NCI-H1092 (cell line): ENCODE measurements at places on chromosomes 5 and 9.

- no peak for DNase-seq
Observed at GRCh38 chr9:128392302-128393144, 21.3 kb downstream of the URM1 start.

DNA sequence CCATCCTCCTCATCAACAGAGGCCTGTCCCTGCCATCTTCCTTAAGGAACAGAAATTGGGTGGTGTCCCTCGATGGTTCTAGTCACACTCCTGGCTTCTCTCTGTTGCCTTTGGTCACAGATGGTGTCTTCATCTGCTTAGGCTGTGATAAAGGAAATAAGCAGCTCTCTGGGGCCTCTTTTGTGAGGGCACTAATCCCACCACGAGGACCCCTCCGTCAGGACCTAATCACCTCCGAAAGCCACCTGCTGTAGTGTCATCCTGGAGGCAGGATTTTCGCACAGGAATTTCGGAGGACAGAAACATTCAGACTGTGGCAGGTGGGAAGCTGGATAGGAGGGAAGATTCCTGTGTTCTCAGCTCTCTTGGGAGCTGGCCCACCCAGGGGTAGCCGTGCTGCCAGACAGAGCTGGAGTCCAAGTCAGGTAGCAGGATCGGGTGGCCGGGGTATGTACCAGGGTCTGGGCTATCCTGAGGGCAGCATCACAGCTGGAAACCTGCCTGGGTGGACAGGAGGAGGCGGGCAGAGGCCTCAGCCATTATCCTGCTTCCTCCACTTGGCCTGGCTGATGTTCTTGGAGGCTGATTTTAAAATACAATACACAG is 59.5 kb downstream of the ANKRD33B start:
- no peak for DNase-seq

DNA sequence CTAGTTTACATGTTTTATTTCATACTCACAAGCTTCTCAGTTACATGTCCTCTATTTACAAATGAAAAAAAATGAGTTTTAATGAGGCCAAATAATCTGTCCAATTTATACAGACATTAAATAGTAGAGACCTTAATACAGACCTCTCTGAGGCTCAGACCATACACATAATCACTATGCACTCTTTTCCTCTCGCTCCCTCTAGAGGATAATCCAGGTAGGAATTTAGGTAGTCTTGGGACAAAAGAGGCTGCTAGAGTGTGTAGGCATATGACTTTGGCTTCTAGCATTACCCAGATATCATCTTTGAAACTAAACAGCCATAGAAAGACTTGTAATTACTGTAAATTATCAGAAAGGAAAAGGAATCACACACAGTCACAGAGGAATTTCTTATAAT is 444.7 kb downstream of the HINT1 start:
- DNase-seq = no peak

DNA sequence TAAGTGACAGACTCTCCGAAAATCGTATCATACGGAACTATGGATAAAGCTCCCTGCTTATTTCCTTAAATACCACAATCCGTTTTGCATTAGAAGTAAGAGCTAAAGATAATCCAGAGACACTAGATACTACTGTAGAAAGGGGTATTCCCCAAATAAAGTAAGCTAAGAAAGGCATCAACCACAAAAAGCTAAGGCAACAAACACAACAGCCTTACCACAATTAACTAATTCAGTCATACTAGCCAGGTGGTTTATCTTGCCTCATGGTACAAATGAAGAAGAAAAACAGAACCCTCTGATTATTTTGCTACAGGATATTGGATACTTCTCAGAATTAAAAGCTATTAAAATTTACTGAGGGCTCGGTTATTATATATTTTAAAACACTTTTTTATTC is 14.1 kb downstream of the ERP44 start:
- DNase-seq = no peak

GRCh38 chr5:147037515-147038205 is 159.1 kb upstream of the PPP2R2B start:
- no peak for DNase-seq

- DNase-seq = no peak
Observed at GRCh38 chr5:138466125-138466899, 1.0 kb downstream of the EGR1 start.

DNA sequence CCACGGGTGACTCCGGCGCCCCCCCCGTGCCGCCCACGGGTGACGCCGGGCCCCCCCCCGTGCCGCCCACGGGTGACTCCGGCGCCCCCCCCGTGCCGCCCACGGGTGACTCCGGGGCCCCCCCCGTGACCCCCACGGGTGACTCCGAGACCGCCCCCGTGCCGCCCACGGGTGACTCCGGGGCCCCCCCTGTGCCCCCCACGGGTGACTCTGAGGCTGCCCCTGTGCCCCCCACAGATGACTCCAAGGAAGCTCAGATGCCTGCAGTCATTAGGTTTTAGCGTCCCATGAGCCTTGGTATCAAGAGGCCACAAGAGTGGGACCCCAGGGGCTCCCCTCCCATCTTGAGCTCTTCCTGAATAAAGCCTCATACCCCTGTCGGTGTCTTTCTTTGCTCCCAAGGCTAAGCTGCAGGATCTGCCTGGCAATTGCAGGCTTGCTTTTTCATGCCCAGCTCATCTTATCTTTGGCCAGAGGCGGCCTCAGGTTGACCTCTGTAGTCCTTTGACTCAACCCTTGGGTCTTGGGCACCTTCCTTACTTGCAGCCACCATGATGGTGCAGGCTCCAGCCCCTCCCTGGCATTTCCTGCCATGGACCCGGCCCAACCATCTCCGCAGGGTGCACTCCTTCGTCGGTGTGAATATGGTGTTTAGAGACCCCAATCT is 9.8 kb downstream of the CEL start:
- no peak for DNase-seq

DNA sequence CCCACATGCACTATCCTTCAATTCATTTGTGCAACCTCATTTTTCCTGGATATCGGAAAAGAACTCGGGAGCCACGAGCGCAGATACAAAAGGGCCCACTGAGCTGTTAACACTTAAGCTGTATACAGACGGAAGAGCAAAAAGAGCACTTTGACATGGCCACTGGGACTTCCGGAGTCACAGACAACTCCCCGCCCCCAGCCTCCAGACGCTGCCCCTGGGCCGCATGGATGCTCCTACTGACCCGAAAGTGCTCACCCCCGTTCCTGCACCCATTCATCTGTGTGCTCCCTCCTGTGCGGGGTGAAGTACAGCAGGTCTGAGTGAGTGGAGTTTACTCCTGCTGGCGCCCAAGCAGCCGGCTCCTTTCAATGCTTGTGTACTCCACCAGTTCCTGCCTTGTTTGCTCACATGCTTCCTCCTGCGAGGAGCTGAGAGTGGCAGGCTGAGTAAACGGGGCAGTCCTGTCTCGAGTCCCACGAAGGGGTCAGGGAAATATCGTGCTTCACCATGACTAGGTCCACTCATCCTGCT is 901.0 kb upstream of the CTNND2 start:
- DNase-seq = no peak

- DNase-seq = no peak
Observed at GRCh38 chr5:148735301-148735835, 81.0 kb upstream of the HTR4 start.

GRCh38 chr5:17289681-17290539 is 72.5 kb downstream of the BASP1 start:
- no peak for DNase-seq

GRCh38 chr9:33787839-33788238 is 7.5 kb upstream of the PRSS3 start:
- no peak for DNase-seq

GRCh38 chr5:79771387-79771786 is 81.8 kb downstream of the CMYA5 start:
- no peak for DNase-seq

- DNase-seq = no peak
Observed at GRCh38 chr9:27564670-27565069, 8.6 kb downstream of the C9orf72 start.

DNA sequence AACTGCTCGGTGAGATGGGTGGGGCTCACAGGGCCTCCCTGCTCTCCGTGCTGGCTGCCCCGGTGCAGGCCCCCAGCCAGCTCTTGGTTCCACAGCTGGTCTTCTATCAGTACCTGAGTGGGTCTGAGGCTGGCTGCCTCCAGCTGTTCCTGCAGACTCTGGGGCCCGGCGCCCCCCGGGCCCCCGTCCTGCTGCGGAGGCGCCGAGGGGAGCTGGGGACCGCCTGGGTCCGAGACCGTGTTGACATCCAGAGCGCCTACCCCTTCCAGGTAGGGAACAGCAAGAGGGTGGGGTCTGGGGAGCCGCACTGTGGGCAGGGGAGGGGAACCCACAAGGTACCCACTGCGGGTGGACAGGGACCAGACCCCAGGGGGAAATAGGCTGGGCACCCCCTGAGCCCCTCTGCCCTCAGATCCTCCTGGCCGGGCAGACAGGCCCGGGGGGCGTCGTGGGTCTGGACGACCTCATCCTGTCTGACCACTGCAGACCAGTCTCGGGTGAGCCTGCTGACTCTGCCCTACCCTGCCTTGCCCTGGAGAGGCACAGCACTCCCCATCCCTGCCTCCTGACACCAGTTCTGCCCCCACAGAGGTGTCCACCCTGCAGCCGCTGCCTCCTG is 2.8 kb downstream of the MAMDC4 start:
- no peak for DNase-seq

DNA sequence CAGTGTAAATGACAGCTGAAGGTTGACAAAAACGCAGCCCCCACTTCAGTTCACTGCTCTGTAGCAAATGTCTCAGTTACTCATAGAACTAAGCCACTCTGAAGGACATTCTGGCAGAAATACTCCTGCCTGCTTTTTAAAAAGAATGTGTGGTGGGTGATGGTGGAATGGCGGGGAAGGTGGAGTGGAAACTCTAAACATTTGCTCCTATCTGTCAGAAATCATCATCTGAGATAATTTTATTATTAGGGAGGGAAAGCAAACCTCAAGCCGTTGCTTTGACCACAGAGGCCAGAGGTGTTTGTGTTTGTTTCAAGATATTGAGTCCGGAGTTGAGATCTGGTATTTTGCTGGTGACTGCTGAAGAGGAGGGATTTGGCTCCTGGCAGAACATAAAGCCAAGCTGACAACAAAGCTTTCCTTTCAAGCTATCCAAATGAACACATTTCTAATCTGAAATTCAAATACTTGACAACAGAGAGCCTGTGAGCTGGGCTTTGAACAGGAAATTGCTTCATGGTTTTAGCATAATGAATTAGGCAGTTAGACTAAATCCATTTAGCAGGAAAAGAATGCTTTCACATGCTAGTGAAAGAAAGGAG is 362.7 kb downstream of the CSNK1G3 start:
- peak; percentile 5 for DNase-seq

DNA sequence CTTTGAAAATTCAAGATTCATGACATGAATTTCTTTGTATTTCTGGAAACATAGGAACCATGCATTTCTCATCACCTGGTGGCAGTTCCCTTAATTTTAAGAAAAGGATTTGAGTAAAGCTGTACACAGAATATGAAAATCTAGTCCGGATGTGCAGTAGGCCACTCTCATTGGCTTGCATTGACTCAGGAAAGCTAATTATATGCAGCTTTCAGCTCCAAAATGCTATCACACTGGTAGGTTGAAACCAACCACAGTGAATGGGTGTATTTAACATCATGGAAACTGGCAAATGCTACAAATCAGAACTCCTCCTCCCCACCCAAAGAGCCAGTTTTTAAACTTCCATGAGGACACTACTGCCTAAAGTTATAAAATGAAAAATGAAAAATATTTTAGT is 161.6 kb upstream of the FBXL17 start:
- DNase-seq = no peak

DNA sequence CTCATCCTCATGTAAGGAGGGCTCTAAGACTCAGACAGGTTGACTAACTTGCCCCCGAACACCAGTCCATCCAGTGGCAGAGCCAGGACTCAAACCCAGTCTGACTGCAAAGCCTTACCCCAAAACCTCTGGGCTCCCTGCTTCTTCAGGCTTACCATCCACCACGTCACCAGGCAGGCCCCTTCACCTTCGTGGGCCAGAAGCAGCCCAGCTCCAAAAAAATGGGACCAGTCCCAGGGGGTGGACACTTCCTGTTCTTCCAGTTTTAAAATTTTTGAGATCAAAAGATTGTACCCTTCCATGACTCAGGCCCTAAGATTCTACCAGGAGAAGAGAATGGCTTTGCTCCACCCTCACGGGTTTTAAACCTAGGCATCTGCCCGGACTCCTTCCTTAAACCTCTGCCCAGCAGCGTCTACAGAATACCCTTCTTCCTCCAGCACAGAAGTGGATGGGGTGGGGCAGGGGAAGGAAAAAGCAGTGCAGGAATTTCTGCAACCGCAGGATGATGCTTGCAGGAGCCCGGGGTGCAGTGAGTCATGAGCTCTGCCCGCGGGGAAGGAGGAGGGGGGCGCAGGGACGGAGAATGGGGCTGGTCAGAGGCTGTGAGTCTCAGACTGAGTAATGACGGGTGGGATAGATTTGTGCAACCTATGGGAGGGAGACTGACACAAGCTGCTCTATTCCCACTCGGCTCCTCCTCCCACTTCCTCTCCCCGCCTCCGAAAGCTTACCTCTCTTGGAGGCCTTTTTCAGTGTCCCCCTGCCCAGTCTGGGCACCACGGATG is 50.4 kb upstream of the STXBP1 start:
- DNase-seq = no peak

- DNase-seq = no peak
Observed at GRCh38 chr5:179534431-179534830, 15.9 kb upstream of the RUFY1 start.

- no peak for DNase-seq
Observed at GRCh38 chr9:68706363-68707201, 1.5 kb downstream of the PIP5K1B start.

DNA sequence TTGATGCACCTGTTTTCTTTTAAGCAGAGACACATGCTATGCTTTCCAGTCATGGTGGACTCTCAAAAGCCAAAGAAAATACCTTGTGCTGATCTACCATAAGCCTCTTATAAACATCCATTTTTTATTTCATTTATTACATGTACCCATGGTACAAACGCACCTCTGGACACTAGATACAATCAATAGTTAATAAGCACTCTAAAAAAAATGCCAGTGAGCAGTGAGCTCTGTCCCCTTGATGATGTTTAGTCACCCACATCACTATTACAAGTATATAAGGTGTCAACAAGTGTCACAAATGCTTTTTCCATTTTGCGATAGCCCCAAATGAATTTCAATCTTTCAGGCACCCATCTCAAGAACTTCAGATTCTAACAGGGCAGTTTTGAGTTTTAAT is 5.9 kb downstream of the KLF4 start:
- no peak for DNase-seq

- no peak for DNase-seq
Observed at GRCh38 chr9:136566901-136567300, 21.1 kb upstream of the NOTCH1 start.

GRCh38 chr5:103804711-103805110 is 242.1 kb upstream of the NUDT12 start:
- no peak for DNase-seq

DNA sequence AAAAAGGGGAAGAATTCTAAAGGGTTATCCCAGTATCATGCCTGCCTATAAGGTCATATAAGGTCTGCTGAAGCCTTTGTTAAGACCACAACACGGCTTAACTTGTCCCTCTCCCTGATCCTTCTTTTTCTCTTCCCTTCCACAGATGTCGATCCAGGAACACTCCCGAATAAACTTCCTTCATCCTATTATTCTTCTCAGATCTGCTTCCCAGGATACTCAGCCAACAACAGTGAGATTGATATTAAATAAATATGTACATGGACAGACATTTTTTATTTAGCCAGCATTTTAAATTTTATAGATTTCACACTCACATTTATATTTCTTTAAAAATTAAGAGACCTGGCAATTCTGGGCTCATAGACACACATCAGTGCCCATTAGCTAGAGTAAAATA is 44.1 kb downstream of the DPYSL3 start:
- DNase-seq = no peak
